ENCODE measurements at places on chromosomes 1 and 21. TPM values are rescaled to one million over a fixed set of nuclear protein-coding genes. Genes with fewer than 3 reads are reported as not detected.

CFHR3 gene
- not detected for total RNA-seq

DNA sequence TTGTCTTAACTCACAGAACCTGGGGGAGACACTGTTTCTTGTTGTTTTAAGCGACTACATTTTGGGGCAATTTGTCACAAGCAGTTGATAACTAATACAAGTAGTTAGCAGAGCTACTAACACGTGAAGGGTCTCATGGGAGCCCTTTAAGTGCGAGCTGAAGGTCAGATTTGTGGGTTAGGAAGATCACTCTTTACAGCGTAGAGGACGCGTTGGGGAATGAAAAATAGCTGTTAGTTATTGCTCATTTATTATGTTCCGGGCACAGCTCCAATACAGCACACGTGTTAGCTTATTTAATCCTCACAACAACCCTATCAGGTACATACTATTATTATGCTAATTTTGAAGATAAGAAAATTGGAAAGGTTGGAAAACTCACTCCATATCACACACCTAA is 95.9 kb downstream of the ACTL8 start:
- no peak for DNase-seq

DNA sequence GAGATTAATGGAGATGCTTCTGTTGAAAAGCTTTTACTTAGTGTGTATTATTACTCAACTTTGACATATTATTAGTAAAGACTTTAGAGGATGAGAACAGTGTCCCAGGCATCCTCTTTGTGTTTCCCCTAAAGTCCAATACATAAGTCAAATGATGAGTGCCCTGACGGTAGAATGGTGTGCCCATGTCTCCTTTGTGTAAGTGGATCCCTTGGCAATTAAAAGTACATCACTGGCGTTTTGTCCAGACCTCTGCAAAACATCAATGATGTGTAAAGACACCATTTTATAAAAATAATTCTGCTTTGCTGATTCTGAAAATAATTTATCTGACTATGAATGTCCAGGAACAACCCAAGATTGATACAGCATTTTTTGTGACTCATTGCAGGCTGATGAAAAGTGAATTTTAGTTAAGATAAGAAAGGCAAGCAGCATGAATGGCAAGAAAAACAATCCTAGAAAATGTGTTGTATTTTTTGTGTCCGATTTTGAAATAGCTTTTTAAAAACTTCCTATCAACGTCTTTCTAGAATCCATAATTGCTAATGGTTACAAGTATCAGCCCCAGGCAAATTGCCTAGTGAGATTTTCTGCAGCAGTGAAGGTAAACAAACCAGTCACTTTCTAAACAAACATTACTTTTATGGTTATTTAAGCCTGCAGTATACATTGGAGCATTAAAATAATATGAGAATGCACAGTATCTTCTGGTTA is 251.5 kb downstream of the PTPRC start:
- DNase-seq = no peak

ATP6V1G3 gene
- not detected for total RNA-seq

GRCh38 chr1:89739013-89739843 is 81.6 kb upstream of the LRRC8D start:
- DNase-seq = no peak

GRCh38 chr1:41500378-41500777 is 15.9 kb upstream of the EDN2 start:
- DNase-seq = no peak

B3GALT2 gene
- 3.3 TPM for total RNA-seq

CACYBP gene
- total RNA-seq = 89.8 TPM

- DNase-seq = no peak
Measured at GRCh38 chr1:201282931-201283829, at the start of gene PKP1. Gene PKP1, plus strand, starts transcription at chr1:201283506. Its CDS starts 197 bp downstream, at chr1:201283703.

ANXA9 gene
- total RNA-seq = not detected

GRCh38 chr1:176206006-176206960 is 803 bp downstream of the COP1 start:
- DNase-seq = no peak

DNA sequence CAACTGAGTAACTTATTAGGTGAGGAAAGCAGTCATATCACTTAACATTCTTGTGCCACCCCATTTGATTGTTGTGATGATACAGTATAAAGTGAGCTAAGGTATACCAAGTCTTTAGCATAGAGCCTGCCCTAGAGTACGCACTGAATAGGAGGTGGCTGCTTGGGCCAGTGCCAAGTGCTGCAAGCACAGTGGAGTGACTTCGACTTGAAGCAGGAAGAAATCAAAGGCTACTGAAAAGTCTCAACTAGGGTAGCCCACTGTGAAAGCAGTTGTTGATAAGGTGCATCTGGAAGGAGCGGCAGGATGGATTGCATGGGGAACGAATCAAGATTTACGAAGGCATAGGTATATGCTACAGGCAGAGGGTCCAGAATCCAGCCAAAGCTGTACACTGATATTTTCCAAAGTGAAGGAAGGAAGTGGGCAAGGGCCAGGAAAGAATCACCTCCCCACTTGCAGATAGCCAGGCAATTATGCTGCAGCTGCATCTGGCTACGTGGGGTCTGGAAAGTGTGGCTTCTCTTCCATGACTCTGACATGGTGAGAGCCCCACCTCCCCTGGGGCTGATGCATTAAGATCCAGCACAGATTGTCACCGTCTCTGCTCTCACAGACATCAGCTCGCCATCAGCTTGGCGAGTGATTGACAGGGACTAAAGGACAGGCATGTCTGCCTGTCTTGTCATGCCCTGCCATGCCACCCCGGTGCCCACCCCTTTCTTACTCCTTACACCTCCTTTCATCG is 287.0 kb upstream of the PLXNA2 start:
- DNase-seq = no peak

GRCh38 chr1:87686136-87686495 is 357.4 kb downstream of the LMO4 start:
- DNase-seq = no peak

DNA sequence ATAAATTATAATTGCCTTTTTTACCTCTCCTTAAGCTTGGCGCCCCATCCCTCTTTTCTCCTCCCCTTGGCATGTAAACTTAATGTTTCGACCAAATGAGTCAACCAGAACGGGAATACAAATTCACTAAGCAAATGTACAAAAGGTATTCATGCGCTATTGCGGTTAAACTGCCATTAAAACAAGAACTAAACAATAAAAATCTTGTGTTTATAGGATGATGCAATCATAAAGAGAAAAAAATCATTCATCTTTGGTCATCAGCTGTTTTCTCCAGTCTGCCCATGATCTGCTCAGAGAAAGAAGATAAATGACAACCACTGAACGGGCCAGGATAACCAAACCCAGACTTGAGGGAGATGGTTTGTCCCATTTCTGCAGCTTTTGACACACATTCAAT is 534.2 kb upstream of the PLXNA2 start:
- DNase-seq = no peak

DNA sequence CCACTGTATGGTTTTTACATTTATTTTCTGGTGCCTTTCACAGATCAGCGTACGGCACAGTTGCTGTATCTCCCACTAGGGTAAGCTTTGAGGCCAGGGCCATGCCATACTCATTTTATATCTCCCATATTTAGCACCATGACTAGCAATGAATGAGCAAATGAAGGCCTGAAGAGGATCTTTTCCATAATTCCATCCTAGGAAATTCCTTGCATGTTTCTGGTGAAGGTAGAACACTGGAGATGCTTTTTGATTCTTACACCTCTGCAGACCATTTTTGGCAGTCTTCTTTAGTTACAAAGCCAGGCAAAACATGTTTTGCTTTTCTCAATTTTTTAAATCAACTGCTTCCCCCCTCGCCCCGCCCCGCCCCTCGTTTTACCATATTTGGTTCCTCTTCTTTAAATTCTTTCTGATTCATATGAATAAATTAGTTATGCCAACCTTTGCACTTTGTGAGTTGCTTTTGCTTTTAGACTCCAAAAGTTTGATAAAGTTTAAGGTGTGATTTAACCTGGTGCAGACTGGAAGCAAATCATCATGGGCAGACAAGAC is 78.9 kb upstream of the AK4 start:
- DNase-seq = no peak

DNA sequence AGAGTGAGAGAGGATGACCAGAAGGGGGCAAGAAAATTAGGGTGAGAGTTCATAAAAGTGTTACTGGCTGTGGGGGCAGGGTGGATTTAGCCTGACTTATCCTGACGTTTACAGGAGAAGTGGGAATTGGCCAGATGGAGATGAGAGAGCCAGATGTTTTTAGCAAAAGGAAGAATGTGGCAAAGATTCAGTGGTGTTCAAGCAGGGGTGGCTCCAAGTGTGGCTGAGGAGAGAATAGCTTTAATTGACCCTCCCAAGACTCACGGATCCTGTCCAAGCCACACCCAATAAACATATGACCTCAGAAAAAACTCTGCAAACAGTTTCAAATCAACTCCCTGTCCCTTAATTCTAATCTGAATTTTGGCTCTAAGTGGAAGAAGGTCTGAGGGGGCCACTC is 35.2 kb upstream of the EDEM3 start:
- no peak for DNase-seq

C4BPA gene
- total RNA-seq = 0.12 TPM

FALEC gene
- not detected for total RNA-seq

APOBEC4 gene
- not detected for total RNA-seq

DNA sequence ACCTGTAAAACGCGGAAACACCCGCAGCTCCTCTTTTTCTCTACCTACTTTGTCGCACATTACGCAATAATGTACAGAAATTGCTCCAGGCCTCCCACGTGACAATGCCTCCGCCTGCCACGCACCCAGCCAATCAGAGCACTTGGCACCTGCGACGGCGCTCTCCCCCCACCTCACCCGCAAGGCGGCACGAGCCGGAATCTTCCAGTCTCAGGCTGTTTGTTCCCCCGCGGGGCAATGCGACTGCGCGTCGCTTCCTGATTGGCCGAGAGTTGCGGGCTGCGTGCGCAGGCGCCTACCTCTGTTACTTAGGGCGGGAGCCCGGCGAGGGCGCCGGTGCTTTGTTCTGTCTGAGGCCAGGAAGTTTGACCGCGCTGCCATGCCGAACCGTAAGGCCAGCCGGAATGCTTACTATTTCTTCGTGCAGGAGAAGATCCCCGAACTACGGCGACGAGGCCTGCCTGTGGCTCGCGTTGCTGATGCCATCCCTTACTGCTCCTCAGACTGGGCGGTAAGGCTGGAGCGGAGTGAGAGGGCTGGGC is at the start of gene MAEL:
Gene MAEL, plus strand, starts transcription at position 307 of the 542 bp plus-strand sequence. Its CDS starts 73 bp downstream, at position 380.
- no peak for DNase-seq

TMEM82 gene
- not detected for total RNA-seq

DNA sequence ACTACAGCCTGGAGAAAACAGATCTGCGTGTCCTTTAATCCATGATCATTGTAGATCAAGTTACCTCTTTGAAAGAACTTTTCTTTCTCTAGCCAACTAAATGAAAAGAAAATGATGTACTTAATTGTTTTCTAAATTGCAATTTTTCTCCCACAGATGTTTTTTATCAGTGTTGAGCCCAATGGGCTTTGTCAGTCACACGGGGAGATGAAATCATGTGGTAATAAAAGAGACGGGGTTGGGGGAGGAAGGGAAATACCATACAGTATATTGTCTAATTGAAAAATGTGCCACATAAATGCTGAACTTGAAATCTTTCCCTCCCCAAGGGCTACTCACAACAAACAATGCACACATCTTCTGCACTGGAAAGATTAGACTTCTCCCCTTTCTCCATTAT is 58.4 kb downstream of the NTMT2 start:
- no peak for DNase-seq

ARHGEF10L gene
- not detected for total RNA-seq

All from T-helper 17 cell (primary cell).